ENCODE measurements at places on chromosomes 5 and 9. TPM values are rescaled to one million over a fixed set of nuclear protein-coding genes. Genes with fewer than 3 reads are reported as not detected.

DNA sequence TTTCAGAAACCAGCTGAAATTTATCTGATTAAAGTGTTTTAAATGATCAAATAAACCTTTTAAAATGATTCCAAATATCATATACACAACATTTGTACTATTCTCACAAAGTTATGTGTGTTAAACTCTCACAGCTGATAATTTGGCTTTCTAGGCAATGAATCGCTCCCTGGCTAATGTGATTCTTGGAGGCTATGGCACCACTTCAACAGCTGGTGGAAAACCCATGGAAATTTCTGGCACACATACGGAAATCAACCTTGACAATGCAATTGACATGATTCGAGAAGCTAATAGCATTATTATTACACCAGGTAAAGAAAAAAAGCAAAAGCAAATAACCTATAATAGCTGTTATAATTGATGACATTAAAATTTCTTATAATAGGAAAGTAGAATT, 72.4 kb downstream of the NNT start:
- no peak for DNase-seq

GRCh38 chr5:127723571-127723970, 20.4 kb downstream of the CCDC192 start:
- no peak for DNase-seq

DNA sequence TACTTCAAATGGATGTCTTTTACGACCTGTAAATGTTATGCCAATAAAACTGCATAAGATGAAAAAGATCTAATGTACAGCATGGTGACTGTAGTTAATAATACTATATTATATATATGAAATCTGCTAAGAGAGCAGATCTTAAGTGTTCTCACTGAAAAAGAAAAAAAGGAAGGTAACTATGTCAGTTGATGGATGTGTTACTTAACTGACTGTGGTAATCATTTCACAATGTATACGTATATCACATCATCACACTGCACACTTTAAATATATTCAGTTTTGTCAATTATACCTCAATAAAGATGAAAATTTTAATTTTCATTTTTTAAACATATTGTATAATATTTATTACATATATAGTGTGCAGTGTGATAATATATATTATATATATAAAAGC, 31.9 kb downstream of the THBS4 start:
- DNase-seq, result no peak

DNA sequence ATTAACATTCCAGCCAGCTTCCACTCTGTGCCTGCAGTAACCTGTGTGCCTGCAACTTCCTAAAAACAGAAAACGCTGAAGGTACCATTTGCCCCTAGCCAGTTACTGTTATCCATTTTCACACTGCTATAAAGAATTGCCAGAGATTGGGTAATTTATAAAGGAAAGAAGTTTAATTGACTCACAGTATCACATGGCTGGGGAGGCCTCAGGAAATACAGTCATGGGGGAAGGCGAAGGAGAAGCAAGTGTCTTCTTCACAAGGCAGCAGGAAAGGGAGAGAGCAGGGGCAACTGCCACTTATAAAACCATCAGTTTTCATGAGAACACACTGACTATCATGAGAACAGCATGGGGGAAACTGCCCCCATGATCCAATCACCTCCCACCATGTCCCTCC, 31.2 kb downstream of the PTCD2 start:
- DNase-seq, result no peak

DNA sequence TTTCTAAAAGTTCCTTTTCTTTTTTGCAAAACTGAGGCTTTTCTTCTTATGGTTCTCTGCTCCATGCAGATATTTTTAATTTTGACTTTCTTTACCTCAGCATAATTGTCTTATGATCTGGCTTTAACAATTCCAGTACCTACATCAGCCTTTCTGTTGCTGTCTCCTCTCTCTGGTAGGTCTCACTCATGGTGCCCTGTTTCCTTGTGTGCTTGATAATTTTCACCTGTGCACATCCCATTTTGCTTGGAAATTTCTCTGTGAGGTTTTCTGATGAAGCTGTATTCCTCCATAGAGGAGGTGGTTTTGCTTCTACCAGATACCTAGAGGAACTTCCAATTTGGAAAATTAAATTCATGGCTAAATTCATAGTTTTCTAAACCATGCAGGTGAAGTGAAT, 2.3 kb upstream of the HSD17B3 start:
- no peak for DNase-seq

DNA sequence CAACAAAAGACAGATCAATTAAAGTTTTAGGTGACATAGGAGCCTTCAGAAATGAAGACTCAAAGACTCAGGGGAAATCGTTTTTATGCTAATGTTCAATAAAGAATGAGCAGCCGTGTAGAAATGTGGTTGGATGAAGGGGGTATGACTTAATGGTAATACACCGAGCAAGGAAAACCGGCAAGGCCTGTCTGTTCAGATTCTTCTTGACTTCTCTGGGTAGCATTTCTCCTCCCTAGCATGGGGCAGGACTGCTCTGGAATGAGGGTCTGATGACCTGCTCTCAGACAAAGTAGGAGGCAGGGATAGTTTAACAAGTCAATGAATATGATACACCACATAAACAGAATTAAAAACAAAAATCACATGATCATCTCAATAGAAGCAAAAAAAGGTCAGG, 487.4 kb downstream of the ZNF608 start:
- no peak for DNase-seq

DNA sequence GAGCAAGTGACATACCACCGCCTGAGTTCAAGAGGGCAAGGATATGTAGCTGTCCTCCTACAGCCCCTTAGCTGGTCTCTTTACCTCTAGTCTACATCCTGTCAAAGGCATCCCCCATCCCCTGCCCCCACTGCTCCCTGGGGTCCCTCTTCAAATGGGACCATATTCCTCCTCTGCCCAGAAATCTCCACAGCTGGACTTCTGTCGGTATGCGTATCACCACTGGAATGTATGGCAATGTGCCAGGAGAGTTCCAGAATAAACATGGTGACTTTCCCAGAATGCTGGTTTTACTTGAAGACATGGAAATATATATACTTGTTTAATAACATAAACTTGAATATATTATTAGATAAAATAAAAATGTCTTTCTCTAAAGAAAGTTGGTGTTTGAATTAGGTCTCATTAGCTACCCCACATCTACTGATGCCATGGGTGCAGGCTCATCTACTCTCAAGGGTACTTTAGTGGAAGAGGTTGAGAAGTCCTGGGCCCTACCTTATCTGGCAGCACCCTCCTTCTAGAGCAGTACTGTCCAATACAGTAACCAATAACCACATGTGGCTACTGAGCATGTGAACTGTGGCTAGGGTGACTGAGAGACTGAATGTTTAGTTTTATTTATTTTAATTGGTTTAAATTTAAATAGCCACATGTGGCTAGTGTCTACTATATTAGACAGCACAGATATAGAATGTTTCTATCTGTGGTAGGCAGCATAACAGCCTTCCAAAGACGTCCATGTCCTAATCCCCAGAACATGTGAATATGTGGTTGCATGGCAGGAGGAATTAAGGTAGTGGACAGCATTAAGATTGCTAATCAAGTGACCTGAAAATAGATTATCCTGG, 181.7 kb upstream of the SLC30A5 start:
- DNase-seq, result no peak

DNA sequence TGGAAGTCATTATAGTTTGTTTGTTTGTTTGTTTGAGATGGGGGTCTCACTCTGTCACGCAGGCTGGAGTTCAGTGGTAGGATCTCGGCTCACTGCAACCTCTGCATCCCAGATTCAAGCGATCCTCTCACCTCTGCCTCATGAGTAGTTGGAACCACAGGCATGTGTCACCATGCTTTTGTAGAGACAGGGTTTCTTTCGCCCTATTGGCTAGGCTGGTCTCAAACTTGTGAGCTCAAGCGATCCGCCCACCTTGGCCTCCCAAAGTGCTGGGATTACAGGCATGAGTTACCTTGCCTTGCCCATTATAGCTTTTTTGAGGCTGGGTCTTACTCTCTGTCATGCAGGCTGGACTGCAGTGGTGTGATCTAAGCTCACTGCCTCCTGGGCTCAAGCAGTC, 28.8 kb downstream of the NSD1 start:
- DNase-seq, result no peak

DNA sequence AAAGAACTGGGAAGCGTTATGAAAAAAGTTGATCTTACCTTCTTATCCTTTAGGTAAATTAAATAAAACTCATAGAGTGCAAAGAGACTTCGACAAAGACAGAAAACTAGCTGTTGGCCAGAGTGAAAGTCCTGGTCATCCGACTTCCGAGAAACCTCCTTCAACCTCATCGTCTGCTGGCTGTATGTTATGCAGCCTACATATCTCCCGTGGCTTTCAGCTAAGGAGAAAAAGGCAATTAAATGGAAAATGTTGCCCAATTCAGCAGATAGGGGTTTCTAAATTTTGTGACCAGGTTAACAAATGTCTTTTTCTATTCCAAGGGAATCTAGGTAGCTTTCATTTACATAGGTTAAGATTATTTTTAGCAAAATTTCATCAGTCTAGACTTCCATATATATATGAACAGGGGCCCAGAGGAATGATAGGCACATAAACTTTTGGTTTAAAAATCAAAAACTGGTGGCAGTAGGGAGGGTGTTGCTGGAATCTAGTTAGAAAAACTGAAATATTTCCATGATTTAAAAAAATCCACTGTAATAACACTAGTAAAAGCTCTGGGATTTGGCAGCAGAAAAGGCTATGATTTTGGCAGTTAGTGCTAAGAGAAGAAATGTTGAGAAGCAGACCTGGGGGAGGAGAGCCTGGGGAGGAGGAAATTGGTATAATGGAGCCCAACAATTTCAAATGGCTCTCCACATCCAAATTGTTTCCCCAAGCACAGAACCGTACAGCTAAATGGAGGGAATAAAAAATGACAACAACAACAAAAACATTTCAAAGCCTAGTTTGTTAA, 32.1 kb downstream of the RAI14 start:
- no peak for DNase-seq

GRCh38 chr5:181260720-181261319, at the start of gene TRIM52:
Gene TRIM52, minus strand, starts transcription at chr5:181261143. Its CDS starts 330 bp downstream, at chr5:181260813.
- peak; percentile 96 for DNase-seq

DNA sequence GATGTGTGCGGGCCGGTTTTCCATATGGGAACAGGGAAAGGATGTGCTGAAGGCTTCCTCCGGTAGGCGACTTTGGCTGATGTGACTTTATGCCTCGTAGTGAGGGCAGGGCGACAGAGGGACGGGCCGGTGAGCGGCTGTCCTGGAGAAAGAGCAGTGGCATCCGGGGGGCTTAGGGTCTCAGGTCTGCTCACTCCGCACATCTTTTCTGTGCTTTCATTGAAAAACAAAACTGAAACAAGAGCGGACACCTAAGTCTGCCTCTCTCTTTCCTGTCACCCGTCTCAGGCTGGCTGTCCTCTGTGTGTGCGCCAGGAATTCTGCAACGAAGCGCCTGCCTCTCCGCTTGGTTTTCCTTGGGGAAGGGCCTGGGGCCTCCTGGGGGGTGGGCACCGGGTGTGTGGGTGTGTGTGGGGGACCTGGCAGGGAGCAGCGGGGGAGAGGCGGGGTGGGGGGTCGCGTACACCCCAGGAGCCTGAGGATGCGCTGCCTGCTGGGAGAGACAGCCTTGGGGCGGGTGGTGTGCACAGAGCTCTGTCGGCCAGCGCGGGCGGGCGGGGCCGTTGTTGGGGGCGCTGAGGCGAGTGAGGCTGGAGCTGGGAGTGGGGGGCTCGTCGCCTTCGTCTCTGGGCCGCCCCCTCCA, 580 bp upstream of the PRRX2 start:
- no peak for DNase-seq

DNA sequence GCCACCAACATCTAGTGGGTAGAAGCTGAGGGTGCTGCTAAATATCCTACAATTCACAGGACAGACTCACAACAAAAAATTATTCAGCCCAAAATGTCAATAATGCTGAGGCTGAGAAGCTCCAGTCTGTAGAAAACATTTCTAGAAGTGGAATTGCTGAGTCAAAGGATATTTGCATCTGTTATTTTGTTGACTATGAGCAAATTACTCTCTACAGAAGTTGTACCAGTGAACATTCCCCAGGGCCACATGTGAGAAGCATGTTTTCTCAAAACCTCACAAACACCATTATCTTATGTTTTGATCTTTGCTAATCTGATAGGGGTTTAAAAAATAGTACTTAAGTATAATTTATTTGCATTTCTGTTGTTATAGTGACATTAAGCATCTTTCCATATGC, 15.4 kb downstream of the ITK start:
- DNase-seq, result peak; percentile 69

GRCh38 chr5:902129-902916, 9.6 kb downstream of the TRIP13 start:
- no peak for DNase-seq

DNA sequence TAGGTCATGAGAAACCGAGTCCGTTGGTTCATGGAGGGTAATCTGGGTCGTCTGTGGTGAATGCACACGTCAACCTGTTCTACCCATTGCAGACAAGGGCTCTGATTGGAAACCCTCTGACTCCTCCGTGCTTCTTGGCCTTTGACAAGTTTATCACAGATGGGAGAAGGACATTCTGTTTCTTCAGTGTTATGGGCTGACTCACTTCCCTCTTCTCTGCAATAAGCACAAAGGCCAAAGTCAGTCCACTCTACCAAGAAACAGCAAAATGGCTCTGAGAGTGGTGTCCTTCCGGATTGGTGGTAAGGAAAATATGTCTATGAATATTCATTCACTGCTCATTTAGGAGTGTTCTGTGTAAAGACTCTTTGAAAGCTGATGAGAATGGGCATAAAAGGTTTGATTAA, 89.3 kb downstream of the FEM1C start:
- DNase-seq, result no peak

- no peak for DNase-seq
These were observed 85.8 kb downstream of the GNAQ start for GRCh38 chr9:77945798-77946197.

GRCh38 chr5:131524431-131524830, 110.6 kb downstream of the RAPGEF6 start:
- DNase-seq, result no peak

LIX1 gene
- not detected for total RNA-seq

LCN9 gene
- total RNA-seq, result not detected

IL33 gene
- total RNA-seq, result not detected

MARCOL gene
- not detected for total RNA-seq

SLC12A7 gene
- total RNA-seq, result 53.2 TPM

MLANA gene
- not detected for total RNA-seq

TRIM7 gene
- 0.73 TPM for total RNA-seq

ADCY2 gene
- not detected for total RNA-seq

PHYHD1 gene
- 5.4 TPM for total RNA-seq

OCLN gene
- total RNA-seq, result 0.68 TPM
